ENCODE measurements at places on chromosomes 3 and 15.

DNA sequence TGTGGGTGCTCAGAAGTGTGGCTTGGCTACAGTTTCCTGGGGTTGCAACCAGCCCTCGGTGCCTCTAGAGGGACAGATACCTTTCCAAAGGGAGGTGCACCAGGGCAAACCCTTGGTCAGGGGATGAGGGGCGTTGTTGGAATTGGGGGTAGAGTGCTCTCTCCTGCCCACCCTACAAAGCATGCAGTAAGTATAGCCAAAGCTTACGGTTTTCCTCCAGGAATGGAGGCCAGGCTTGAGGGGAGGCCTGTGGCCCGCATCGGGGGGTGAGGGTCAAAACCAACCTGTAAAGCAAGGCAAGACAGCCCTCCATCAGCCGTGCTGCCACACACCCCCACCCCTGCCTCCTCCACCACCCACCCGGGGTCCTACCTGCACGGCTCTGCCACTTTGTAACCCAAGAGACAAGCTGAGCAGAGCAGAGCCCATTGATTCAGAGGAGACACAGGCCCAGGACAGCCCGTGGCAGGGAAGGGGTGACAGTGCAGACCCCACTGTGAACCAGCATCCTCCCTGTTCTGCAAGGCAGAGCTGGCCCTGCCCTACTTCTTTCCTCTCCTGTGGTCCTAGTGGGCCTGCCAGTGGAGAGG is 41.5 kb downstream of the TLE3 start:
- no peak for DNase-seq

DNA sequence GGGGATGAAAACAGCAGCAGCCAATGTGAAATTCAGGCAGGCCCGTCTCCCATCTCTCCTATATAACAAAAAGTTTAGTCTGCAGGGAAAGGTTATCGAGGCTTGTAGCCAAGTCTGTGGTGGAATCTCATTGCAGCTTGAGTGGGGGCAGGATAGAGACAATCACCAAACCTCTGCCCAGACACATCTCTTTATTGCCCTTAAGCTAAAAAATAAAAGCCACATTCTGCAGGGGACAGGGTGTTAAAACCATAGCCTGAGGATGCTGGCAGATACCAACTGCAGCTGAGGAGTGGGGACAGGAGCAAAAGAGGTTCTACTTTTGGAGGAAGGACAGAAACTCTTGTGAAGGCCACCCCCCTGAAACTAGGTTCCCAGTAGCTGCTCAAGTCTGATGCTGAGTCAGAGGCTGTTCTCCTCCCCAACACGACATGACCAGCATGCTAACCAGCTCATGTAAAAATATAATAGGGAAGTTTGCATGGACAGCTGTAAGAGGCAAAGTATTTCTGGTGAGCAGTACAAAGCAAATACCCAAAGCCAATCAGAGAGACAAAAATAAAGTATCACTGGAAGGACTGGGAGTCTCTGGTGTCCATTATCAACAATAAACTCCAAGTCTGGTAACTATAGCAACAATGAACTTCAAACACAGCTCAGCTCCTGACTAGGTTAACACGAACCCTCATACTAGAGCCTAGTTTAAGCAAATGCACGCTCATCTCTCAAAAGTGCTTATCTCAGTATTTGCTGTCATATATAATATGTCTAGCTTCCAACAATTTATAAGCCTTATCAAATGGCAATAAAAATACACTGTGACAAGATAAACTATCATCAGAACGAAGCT is 362.2 kb upstream of the SLCO3A1 start:
- no peak for DNase-seq

- DNase-seq: no peak
Observed at GRCh38 chr15:79431636-79432344, at the start of gene MINAR1. Gene MINAR1 (plus strand): TSS chr15:79432336. CDS start chr15:79456148, 23,812 bp downstream.

DNA sequence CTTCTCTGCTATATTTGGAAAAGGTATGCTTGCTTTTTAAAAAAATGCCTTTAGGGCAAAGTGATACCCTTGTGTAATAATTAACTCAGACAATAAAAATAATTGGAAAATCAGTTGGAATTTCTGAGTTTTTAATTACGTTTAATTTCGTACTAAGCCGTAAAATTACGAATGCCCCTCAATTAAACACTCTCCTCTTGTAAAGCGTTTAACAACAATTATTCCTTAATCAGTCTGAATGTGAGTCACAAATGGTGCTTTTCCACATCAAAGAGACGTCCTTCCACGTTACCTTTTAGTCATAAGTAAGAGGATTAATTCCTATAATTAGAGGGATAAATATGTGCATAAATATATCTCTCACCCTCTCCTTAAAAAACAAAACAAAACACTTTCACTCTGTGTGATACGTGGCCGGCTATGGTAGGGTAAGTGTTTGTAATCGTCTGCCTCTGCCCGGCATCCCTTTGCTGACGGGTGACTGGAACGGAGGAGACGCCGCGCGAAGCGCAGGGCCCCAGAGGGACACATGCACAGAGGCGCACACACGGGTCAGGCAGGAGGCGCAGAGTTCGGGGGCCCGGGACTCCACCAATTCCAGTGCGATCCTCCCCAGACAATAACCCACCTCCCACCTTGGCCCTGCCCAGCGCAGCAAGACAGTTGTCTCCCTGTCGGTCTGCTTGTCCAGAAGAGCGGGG is 9.7 kb upstream of the MEIS2 start:
- no peak for DNase-seq

DNA sequence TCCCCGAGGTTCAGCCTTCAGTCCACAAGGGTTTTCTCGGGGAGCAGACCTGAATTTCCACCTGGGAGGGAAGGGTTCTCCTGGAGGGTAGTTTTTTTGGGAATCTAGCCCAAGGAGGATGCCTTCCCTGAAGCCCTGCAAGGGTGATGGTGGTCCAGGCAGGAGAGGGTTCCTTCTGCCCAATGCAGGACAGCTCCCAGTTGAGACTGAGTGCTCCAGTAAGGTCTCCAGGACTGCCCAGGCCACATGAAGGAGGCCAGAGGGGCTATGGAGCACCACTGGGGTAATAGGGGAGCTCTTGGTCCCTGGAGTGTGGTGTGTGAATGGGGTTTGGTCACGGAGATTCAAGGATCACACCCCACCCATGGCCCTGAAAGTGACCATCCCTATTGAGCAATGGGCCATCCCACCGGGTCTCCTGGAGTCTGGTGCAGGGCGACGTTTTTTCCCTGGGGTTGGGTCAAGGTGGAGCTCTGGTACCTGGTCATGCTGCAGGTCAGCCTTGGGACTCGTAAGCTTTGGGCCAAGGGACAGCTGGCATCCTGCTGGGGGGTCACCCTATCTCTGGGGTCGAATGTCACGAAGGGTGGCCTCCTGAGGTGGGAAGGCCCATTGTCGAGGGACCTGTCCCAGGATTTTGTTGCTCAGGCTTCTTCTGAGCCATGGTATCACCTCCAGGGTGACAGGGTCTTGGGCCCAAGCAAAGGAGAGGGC is 196.5 kb downstream of the UBE3A start:
- no peak for DNase-seq

DNA sequence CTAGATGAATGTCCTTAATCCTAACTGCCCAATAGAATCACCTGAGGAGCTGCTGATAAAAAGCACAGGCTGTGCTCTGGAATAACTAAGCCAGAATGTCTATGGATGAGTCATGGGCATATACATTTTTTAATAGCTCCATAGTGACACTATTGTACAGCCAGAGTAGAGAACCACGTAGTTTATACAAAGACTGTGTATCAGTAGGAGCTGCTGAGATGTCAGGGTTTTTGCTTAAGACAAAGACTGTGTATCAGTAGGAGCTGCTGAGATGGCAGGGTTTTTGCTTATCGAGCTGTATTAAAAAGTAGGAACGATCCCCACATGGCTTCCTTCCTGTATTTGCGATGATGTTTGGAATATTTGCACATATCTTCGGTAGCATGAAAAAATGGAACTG is 137.4 kb downstream of the SV2B start:
- DNase-seq: no peak

- no peak for DNase-seq
Observed at GRCh38 chr15:29140475-29141307, 128.9 kb downstream of the NSMCE3 start.

DNA sequence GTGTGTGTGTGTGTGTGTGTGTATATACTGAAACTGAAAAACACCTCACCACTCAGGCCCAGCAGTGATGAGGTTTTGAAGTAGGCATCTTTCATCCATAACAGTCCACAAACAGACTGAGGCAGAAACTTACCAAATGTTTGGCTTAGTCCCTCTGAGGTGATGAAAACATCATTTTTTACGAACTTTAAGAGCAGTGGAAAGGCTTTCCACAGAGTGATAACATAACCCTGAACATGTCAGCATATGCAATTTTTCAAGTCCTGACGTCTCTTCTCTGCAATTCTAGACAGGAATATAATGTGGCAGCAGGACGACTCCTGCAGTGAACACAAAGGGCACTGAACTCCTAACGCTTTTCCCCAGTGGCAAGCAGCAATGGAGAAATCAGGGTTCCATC is 247.0 kb upstream of the THBS1 start:
- no peak for DNase-seq

GRCh38 chr3:13569201-13569600 is 20.3 kb downstream of the FBLN2 start:
- no peak for DNase-seq

DNA sequence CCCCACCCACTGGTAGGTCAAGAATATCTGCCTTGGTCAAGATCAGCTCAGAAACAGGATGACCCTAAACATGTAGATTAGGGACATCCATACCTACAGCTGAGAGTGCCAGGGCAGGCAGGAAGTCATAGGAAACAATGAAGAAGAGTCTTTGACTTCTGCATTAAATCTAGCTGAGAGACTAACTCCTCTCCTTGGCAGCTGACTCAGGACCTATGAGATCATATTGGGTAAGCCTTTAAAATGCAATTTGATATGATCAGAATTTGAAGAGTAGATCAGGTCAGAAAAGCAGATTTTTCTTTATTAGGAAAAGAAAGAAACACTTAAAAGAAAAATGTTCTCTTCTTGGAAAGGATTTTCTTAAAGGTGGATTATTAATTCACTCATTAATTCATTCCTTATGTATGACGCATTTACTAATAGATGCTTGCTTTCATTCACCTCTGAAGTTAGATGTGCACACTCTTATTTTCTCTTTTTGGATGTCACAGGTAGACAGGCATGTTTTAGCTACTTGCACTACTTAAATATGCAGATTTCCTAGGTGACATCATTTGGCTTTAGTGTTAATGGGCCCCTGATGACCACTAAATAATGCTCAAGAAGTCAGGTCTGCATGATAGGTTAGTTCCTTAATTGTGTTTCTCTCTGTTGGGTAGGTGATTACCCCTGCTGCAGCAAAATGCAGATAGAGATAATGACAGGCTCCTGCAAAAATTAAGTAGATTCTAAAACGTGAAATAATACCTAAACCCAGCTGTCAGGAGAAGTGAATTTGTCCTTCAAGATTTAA is 35.7 kb upstream of the GSK3B start:
- no peak for DNase-seq

DNA sequence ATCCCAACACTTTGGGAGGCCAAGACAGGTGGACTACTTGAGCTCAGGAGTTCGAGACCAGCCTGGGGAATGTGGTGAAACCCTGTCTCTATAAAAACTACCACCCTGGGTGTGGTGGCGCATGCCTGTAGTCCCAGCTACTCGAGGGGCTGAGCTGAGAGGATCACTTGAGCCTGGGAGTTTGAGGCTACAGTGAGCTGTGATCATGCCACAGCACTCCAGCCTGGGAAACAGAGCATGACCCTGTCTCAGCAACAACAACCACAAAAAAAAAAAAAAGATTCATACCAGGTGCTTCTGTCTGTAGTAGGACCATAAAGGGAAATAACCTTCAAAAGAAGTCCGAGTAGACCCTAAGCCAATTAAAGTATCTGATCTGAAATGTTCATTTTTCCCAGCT is 94.5 kb downstream of the SERPINI1 start:
- DNase-seq: no peak

- DNase-seq: no peak
Observed at GRCh38 chr3:115577000-115577399, 46.3 kb upstream of the GAP43 start.

GRCh38 chr15:71752604-71753289 is 57.6 kb upstream of the NR2E3 start:
- DNase-seq: peak; percentile 51

DNA sequence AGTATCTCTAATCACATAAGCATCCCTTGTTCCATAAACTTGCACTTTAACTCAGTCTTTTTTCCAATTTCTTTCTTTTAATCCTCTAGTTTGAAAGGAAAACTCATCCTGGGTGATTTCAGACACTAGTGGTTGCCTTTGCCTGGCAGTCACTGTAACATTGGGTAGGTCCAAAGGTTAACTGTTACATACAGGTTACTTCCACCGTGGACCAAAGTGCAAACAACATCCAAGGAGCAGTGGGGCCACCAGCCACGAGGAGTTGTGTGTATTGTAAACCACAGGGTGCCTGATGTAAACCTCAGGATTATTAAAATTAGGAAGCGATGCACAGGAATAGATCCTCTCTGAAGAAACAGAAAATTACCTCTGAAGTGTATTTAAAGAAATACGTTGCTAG is 75.0 kb downstream of the HCN4 start:
- DNase-seq: no peak

DNA sequence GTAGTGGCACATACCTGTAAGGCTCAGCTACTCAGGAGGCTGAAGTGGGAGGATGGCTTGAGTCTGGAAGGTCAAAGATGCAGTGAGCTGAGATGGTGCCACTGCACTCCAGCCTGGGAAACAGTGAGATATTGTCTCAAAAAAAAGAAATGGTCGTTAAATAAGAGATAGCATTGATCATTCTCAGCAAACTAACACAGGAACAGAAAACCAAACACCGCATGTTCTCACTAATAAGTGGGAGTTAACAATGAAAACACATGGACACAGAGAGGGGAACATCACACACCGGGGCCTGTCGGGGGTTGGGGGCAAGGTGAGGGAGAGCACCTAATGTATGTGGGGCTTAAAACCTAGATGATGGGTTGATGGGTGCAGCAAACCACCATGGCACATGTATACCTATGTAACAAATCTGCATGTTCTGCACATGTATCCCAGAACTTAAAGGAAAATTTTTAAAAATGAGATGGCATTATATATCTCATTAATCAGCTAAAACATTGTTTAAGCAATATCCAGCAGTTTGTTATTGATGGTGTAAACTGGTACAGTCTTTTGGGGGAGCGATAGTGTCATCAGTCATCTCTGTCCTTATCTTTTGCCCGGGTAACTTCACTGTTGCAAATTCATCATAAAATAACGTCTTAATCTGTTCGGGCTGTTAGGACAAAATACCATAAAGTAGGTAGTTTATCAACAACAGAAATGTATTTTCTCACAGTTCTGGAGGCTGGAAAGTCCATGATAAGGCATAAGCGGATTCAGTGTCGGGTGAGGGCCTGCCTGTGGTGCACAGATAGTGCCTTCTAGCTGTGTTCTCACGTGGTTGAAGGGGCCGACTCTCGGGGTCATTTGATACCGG is 1.7 kb upstream of the MAN2A2 start:
- DNase-seq: no peak

All from NCI-H1105 (cell line).